ENCODE measurements at places on chromosomes 4 and X. TPM values are rescaled to one million over a fixed set of nuclear protein-coding genes. Genes with fewer than 3 reads are reported as not detected.

- peak overlapping the region; percentile 47 for H3K4me3 ChIP-seq
- no peaks in the 10 kb centered on the region for H3K36me3 ChIP-seq
- no peak for DNase-seq
Measured at GRCh38 chrX:67544281-67545035, 637 bp downstream of the AR start.

GRCh38 chr4:15562114-15562513 lies 92.4 kb downstream of the CC2D2A start:
- DNase-seq, result no peak
- peaks cover 12% of the 10 kb centered on the region for H3K4me1 ChIP-seq
- peaks cover 5% of the 10 kb centered on the region for H3K36me3 ChIP-seq
- no peak overlapping the region for H3K4me3 ChIP-seq
- no peaks in the 10 kb centered on the region for H3K27me3 ChIP-seq
- H3K27ac ChIP-seq, result no peak overlapping the region

DNA sequence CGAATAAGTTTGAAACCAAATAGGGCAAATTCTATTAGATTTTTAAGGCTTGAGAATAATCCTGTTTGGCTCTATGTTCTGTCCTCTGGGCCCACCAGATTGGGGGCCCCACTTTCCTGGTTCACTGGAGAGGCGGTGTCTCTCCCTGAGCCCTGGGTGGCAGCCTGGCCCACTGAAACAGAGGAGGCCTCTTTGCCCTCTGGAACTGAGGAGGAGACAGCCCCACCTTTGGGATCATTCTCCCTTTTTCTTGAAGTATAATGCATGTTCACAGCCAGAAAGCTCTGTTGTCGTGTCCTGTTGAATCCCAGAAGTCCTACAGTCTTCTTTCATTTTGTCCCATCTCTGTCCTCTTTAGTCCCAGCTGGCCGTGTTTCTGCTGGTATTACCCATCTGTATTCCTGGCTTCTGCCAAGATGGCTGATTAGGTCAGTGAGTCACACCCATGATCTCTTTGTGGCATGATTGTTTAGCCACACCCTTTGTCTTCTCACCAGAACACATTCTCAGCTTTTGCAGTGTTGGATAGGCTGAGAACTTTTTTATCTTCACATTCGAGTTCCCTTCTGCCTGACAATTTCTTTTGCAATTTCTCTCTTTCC lies 8.1 kb upstream of the TBC1D25 start:
- peak overlapping the region; percentile 66 for H3K27ac ChIP-seq
- H3K4me1 ChIP-seq, result peaks cover 19% of the 10 kb centered on the region
- no peak overlapping the region for H3K4me3 ChIP-seq
- peak; percentile 12 for DNase-seq
- peaks cover 16% of the 10 kb centered on the region for H3K36me3 ChIP-seq

- H3K36me3 ChIP-seq, result no peaks in the 10 kb centered on the region
- DNase-seq, result no peak
- H3K4me1 ChIP-seq, result no peaks in the 10 kb centered on the region
- H3K4me3 ChIP-seq, result no peak overlapping the region
- H3K27me3 ChIP-seq, result no peaks in the 10 kb centered on the region
- no peak overlapping the region for H3K27ac ChIP-seq
Measured at GRCh38 chr4:123517176-123517575, 120.6 kb downstream of the SPRY1 start.

DNA sequence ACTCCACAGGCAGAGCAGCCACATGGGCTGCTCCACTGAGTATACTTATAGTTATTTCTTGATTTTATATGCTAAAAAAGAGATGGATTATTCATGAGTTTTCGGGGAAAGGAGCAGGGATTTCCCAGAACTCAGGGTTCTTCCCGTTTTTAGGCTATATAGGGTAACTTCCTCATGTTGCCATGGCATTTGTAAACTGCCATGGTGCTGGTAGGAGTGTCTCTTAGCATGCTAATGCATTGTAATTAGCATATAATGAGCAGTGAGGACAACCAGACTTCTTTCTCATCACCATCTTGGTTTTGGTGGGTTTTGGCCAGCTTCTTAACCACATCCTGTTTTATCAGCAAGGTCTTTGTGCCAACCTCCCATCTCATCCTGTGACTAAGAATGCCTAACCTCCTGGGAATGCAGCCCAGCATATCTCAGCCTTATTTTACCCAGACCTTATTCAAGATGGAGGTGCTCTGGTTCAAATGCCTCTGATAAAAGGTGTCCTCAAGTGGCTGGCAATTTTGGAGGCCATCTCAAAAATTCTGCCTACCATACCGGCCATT lies 213.0 kb upstream of the VEGFC start:
- peak; percentile 4 for DNase-seq
- H3K36me3 ChIP-seq, result no peaks in the 10 kb centered on the region
- H3K27ac ChIP-seq, result no peak overlapping the region
- H3K27me3 ChIP-seq, result no peaks in the 10 kb centered on the region

- no peaks in the 10 kb centered on the region for H3K36me3 ChIP-seq
- peak overlapping the region; percentile 27 for H3K4me3 ChIP-seq
- no peaks in the 10 kb centered on the region for H3K27me3 ChIP-seq
- peak; percentile 50 for DNase-seq
- H3K4me1 ChIP-seq, result peaks cover 39% of the 10 kb centered on the region
Measured at GRCh38 chrX:130878350-130879341, 24.4 kb downstream of the ENOX2 start.

- H3K4me3 ChIP-seq, result no peak overlapping the region
- no peak for DNase-seq
- no peak overlapping the region for H3K27ac ChIP-seq
- no peaks in the 10 kb centered on the region for H3K27me3 ChIP-seq
- peaks cover 39% of the 10 kb centered on the region for H3K4me1 ChIP-seq
Measured at GRCh38 chr4:99630857-99631360, 26.7 kb downstream of the C4orf54 start.

DNA sequence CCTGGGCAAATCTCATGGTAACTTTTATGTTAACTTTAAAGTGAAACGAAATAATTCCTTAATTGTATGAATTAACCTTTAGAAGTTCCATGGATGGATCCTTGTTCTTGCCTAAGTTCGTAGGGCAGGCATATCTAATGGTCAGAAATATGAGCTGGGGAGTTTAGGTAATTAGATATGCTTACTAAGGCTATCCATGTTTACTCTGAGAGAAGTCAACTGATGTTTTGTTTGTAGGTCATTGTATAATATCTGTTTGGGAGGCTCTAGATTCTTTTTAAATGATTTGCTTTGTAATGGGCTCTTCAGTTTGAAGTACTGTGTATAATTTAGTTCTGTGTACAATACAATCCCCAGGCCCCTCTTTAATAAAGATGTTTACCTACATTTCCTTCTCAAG lies 117.0 kb downstream of the DCK start:
- no peak for DNase-seq
- no peaks in the 10 kb centered on the region for H3K36me3 ChIP-seq
- H3K4me1 ChIP-seq, result no peaks in the 10 kb centered on the region
- H3K27ac ChIP-seq, result no peak overlapping the region
- H3K27me3 ChIP-seq, result no peaks in the 10 kb centered on the region

DNA sequence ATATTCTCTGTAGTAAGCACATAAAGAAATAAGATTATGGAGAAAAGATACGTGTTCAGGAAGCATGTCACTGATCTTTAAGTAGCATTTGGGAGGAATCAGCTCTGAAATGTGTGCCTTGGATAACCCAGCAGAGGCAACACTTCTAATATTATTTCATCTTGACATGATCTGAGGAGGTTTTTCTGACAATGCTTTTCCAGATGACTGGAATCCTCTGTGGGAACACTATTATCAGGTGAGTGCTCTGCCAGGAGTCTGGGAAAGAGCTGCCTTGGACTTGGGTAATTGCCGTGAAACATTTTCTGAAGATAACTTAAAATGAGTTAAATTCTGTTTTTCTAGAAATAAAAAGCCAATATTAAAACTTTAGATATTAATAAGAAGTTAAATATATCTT lies 78.2 kb upstream of the QRFPR start:
- no peak for DNase-seq
- H3K27me3 ChIP-seq, result no peaks in the 10 kb centered on the region
- no peaks in the 10 kb centered on the region for H3K36me3 ChIP-seq
- no peak overlapping the region for H3K27ac ChIP-seq

- H3K27ac ChIP-seq, result no peak overlapping the region
- no peaks in the 10 kb centered on the region for H3K36me3 ChIP-seq
- H3K4me1 ChIP-seq, result peaks cover 9% of the 10 kb centered on the region
- no peaks in the 10 kb centered on the region for H3K27me3 ChIP-seq
- no peak overlapping the region for H3K4me3 ChIP-seq
Measured at GRCh38 chr4:87589531-87589930, 18.8 kb upstream of the DSPP start.

LIMCH1 gene
- total RNA-seq, result 53.9 TPM

HSFX1 gene
- 3.4 TPM for total RNA-seq

NLGN4X gene
- not detected for total RNA-seq

RAB39B gene
- 0.44 TPM for total RNA-seq

ZNF330 gene
- total RNA-seq, result 20.0 TPM

PPP4R3C gene
- total RNA-seq, result not detected

SOX3 gene
- not detected for total RNA-seq

ATOH1 gene
- total RNA-seq, result not detected

Measured in Calu3 (cell line).